ENCODE measurements at places on chromosomes 3 and 15. TPM values are rescaled to one million over a fixed set of nuclear protein-coding genes. Genes with fewer than 3 reads are reported as not detected.

The CRABP1 gene
- not detected for total RNA-seq

The HCLS1 gene
- 0.60 TPM for total RNA-seq

The FSIP1 gene
- 0.98 TPM for total RNA-seq

The GABRB3 gene
- total RNA-seq: 0.45 TPM

The ECE2 gene
- not detected for total RNA-seq

The OCA2 gene
- not detected for total RNA-seq

The CTXN2 gene
- not detected for total RNA-seq

The SLC51A gene
- total RNA-seq: not detected

The DENND4A gene
- 11.7 TPM for total RNA-seq

The ADAMTS17 gene
- total RNA-seq: not detected

The SAMD7 gene
- total RNA-seq: not detected

The ERICH6 gene
- not detected for total RNA-seq

The MAGEL2 gene
- total RNA-seq: under 0.01 TPM

The RASGRP1 gene
- under 0.01 TPM for total RNA-seq

The ATP2B2 gene
- not detected for total RNA-seq

The ATP10A gene
- total RNA-seq: 4.4 TPM

The SCN5A gene
- total RNA-seq: 0.08 TPM

The MUC20 gene
- total RNA-seq: not detected

The ANKRD34C gene
- not detected for total RNA-seq

The SLTM gene
- total RNA-seq: 54.9 TPM

The CSTA gene
- 5.1 TPM for total RNA-seq

The LRTM1 gene
- total RNA-seq: not detected

The TOPAZ1 gene
- not detected for total RNA-seq

The PRTG gene
- 0.70 TPM for total RNA-seq

The LRRK1 gene
- total RNA-seq: 5.9 TPM

The SCN11A gene
- under 0.01 TPM for total RNA-seq

The TGM4 gene
- total RNA-seq: 0.15 TPM

The ZDHHC19 gene
- not detected for total RNA-seq

The GHSR gene
- total RNA-seq: not detected

The TIMP4 gene
- total RNA-seq: 3.4 TPM

The ARPIN gene
- total RNA-seq: 11.1 TPM

The LIPH gene
- total RNA-seq: under 0.01 TPM

The PIK3CA gene
- total RNA-seq: 25.3 TPM

The SH2D7 gene
- not detected for total RNA-seq

The SCAANT1 gene
- total RNA-seq: not detected

The CFAP92 gene
- not detected for total RNA-seq

The GPX1 gene
- 519 TPM for total RNA-seq

Data from smooth muscle cell of the coronary artery (primary cell).